ENCODE measurements at places on chromosomes 16 and 17.
A peak's percentile ranks its signal among the peaks of the same experiment; 100 is the strongest.

- DNase-seq = no peak
Observed at GRCh38 chr17:48515925-48516900, 14.6 kb downstream of the HOXB1 start.

DNA sequence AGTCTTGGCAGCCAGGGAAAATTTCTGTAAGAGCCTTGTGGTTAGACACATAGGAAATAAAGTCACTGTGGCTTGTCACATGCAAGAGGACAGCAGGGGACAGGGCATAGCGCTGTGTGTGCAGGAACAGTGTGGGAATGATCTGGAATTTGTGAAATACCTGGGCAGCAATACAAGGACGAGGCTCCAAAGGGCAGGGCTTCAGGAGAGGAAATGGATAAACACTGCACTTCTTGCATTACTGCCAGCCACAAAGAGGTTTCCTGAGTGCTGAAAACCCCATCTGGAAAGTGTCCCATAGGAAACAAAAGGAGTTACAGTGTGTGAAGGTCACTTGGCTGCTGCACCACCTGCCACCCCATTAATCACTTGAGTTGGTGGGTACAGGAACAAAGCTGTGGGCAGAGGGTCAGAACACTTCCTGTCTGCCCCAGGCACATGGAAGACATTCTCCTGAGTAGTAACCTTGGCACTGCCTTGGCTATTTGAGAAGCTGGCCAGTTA lies 12.1 kb upstream of the HP start:
- no peak for DNase-seq

GRCh38 chr17:30996486-30996885 lies 25.6 kb downstream of the RNF135 start:
- no peak for DNase-seq

GRCh38 chr16:35134471-35134870 lies 1675.1 kb downstream of the TP53TG3F start:
- no peak for DNase-seq

DNA sequence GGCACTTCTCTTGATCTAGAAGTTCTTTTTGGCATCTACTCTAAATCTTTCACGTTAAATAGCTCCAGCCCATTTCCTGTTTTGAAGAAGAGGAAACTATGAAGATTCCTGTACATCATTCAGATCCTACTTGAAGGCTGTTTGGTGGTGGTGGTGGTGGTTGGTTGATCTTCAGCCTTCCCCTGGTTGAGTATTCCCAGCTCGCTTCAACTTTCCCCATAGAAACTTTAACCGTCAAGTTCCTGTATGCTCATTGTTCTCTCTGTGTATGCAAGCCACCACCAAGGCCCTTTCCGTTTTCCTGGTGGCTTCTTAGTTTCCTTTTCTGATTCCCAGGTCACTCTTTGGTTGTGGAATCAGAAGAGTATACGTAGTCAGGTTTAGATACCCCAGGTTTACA lies 3.3 kb downstream of the LRRC46 start:
- no peak for DNase-seq

- DNase-seq = no peak
Observed at GRCh38 chr16:86243123-86243473, 267.2 kb upstream of the FOXF1 start.

GRCh38 chr16:35431829-35432663 lies 1972.6 kb downstream of the TP53TG3F start:
- DNase-seq = no peak

- no peak for DNase-seq
Observed at GRCh38 chr16:88365244-88365865, 17.4 kb upstream of the ZNF469 start.

DNA sequence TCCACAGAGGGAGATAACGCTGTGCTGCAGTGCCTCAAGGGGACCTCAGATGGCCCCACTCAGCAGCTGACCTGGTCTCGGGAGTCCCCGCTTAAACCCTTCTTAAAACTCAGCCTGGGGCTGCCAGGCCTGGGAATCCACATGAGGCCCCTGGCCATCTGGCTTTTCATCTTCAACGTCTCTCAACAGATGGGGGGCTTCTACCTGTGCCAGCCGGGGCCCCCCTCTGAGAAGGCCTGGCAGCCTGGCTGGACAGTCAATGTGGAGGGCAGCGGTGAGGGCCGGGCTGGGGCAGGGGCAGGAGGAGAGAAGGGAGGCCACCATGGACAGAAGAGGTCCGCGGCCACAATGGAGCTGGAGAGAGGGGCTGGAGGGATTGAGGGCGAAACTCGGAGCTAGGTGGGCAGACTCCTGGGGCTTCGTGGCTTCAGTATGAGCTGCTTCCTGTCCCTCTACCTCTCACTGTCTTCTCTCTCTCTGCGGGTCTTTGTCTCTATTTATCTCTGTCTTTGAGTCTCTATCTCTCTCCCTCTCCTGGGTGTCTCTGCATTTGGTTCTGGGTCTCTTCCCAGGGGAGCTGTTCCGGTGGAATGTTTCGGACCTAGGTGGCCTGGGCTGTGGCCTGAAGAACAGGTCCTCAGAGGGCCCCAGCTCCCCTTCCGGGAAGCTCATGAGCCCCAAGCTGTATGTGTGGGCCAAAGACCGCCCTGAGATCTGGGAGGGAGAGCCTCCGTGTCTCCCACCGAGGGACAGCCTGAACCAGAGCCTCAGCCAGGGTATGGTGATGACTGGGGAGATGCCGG lies 769 bp downstream of the CD19 start:
- no peak for DNase-seq

- DNase-seq = no peak
Observed at GRCh38 chr17:5210614-5211252, 19.1 kb upstream of the ZNF594 start.

GRCh38 chr17:64723781-64724180 lies 61.7 kb upstream of the SMURF2 start:
- no peak for DNase-seq

DNA sequence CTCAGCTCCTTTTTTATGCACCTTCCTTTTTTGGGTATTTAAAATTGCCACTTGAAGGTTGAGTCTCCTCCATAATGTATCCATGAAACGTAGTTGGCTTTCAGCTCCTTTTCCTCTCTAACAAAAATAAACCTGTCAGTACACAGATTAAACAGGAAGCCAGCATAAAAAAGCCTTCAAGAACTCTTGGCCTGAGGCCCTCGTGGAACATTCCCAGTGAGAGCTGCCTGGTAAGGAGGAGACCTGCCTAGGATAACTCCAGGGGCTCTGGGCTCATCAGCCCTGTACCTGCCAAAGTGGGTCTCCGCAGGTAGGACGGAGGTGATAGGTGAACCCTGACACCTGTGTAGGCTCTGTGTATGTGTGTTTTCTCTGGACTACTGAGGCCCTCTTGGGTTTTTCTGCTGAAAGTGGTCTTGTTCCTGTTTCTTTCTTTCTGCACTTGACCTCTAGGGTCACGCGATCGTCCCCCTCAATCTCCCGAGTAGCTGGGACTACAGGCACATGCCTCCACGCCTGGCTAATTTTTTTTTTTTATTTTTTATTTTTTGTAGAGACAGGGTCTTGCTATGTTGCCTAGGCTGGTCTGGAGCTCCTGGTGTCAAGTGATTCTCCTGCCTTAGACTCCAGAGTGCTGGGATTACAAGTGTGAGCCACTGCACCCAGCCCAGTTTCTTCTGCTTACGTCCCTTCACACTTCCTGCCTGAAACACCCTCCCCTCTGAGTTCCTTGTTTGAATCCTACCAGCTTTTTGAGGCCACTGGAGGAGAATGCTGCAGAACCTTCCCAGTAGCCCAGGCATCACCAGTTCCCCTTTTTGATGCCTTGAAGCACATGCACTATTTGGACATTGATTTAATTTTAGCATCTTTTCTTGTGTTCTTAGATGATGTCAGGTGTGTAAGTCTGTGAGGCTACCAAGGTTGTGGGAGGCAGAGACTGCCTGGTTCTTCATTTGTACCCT lies 9.8 kb downstream of the PGS1 start:
- DNase-seq = peak; percentile 30

DNA sequence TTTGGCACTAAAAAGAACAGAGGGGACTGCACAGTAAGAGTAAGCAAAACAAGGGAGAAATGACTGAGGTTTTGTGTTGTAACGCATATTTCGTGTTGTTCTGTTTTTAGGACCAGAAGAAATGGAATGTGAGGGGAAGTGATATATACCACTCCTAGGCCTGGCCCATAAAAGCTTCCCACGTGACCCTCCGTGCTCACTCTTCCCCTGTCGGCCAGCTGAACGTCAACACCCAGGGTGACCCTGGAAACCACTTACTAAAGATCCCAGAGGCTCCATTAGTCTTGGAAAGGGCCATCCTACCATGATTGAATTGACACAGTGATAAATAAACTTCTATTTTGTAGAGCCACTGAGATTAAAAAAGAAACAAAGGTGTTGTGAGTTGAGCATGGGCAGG lies 79.8 kb downstream of the HELZ start:
- no peak for DNase-seq

DNA sequence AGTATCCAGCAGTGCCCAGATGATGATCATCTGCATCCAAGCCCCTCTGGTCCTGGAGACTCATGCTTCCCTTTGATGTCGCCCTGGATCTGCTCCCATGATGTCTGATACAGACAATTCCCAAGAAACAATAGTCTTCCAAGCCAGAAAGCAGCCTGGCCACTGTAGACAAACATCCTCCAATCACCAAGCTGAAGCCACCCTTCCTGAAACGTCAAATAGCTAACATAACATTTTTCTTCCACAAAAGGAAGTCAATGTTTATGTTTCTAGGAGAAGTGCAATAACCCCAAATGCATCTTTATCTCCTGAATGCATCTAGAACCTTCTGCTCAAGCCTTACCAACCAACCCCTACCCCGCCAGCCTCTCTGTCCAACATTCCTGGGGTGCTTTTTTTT lies 1.2 kb upstream of the DPEP2 start:
- DNase-seq = no peak

DNA sequence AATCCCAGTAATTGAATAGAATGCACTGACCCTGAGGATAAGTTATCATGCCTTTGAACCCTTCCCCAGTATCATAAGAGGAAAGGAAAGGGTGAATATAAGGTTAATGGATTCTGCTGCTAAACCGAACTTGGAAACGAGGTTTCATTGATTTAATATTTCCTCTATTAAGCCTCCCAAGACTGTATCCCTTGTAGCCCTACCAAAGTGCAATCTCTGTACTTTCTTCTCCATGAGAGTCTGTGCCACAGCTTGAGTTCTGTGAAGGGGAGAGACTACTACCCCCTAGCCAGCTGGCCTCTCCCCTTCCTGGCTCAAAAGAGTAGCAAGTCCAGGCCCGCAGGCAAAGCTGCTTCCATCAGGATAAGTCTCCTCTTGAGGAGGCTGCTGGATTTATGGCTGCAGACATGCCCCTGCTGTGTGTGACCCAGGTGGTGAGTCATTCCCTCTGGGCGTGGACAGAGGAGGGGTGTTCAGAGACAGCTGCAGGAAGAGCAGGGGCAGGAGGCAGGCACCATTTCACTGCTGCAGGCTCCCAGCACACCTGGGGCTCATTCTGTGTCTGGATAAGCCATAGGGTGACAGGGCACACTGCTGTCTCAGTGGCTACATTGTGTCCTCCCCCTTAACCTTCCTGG lies 58.4 kb downstream of the TOM1L2 start:
- DNase-seq = no peak

- DNase-seq = no peak
Observed at GRCh38 chr17:19004421-19005136, at the start of gene FAM83G. Gene FAM83G (minus strand): TSS chr17:19004764. CDS start chr17:19004041, 723 bp downstream.

GRCh38 chr17:21194703-21195102 lies 19.3 kb downstream of the TMEM11 start:
- DNase-seq = no peak

DNA sequence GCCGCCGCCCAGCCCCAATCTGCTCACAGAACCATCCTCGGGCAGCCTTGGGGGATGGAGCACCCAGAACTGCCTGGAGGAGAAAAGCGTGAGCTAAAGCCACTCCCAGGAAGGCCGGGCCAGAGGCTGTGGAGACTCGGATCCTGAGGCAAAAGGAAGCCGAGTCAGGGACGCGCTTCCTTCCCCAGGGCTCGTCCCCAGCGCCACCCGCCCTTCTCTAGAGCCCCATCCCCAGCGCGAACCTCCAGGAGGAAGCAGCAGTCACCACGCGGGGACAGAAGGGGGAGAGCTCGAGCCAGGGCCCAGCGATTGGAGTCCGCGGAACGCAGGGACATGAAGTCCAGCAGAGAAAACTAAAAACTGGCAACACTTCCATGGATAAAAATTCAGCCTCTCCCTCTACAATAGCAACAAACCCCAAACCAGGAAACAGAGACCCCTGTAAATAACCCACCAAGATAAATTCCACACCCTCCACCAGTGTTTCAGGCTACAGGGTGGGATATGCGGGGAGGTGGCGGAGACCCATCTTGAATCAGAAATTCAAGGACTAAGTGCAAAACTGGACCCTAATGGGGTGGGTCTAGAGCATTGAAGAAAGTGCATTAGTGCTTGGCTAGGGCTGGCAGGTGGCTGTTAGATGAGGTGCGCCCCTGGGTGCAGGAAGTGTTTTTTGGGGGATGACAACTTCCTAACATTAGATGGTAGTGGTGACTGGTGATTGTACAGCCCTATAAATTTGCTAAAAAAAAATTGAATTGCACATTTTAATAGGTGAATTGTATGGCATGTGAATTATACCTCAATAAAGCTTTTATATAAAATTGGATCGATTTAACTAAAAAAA lies 116.1 kb upstream of the METRNL start:
- DNase-seq = peak; percentile 32

DNA sequence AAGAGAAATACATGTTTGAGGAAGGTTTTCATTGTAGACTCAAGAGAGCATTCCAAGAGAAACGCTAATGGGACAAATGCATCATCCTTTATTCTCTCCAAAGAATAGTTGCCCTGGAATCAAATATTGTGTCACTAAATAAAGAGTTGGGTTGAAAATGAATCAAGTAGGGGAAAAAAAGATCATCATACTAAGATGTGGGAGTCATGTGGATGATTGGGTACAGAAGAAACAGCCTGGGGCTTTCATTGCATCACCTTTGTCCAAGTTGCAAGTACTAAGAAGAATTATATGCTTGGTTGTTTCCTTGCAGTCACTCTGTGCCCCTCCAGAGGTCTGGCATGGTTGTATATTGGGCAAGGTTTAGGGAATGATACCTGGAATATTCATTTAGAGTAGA lies 658.9 kb downstream of the TOX3 start:
- no peak for DNase-seq

- no peak for DNase-seq
Observed at GRCh38 chr17:35210741-35211140, 16.5 kb upstream of the SLC35G3 start.

- DNase-seq = no peak
Observed at GRCh38 chr17:55564081-55564480, 52.8 kb upstream of the SMIM36 start.

GRCh38 chr17:83054518-83055125 lies 24.8 kb upstream of the METRNL start:
- no peak for DNase-seq

- DNase-seq = no peak
Observed at GRCh38 chr17:18344021-18344420, 19.3 kb downstream of the SHMT1 start.

- no peak for DNase-seq
Observed at GRCh38 chr17:8488901-8489300, 53.2 kb downstream of the NDEL1 start.

Data from hippocampal formation (tissue), 2 donors.